COLO829 (cell line): ENCODE measurements at places on chromosomes 16 and 17.

DNA sequence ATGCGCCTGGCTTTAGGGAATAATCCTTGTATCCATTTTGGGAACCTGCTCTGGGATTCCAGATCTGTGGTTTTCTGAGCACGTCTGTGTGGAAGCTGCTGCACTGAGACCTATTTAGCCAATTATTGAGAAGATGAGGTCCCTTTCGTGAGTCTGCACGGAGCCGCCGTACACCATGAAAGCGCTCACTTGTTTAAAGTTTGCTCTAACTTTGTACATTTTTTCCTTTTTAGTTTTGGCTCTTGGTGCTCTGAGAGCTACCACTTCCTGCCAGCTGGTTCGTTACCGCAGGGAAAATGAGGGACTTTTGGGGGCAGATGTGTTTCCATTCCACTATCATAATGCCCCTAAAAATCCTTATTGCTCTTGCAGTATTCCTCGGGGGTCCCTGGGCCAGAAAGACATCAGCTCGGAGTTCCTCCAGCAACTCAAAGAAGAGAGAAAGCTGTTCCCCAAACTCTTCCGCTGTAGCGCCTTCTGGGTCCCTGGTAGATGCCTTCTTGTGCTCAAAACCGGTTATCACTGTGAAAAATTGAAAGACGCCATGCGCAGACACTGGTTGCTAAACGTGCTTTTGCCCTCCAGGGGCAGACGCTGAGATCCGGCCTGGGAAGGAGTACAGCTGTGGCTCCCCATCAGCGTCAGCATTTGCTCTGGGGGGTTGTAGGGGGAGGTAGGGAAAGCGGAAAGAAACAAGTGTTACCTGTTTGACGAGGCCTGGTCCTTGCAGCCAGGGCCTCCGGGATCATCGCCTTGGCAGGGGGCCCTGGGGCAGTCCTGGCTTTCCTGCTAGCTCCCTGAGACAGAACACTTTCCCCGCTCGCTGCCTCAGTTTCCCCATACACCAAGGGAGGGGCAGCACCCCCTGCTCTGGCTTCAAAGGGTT is 238.1 kb downstream of the MRTFB start:
- no peak for DNase-seq

GRCh38 chr16:27152121-27152520 is 51.2 kb upstream of the KDM8 start:
- no peak for DNase-seq

DNA sequence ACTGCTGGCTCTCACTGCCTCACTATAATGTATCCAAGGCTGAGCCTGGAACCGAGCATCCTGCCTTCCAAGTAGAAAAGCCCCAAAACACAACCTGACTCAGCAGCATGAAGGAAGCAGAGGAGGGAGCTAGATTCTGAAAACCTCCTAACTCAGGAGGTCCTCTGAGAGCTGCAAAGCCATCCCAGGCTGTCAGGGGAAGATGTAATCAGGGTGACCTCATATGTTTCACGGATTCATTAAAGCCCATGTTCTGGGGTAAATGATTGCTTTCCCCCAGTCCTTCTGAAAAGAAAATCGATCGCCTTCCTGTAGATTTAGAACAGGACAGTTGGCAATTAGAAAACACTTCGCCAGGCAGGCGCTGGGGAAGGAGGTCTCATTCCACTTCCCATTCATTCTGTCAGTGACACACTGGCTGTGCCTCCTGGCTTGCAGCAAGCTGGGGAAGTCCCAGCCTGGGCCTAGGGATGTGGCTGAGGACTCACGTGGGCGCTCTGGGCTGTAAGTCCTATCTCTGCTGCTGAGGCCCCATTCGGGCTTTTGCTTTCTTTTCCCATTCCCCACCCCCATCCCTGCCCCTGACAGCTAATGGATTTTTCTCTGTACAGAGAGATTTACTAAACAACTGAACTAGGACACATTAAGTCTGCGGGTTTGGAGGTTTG is 75.7 kb upstream of the TMEM132E start:
- no peak for DNase-seq

DNA sequence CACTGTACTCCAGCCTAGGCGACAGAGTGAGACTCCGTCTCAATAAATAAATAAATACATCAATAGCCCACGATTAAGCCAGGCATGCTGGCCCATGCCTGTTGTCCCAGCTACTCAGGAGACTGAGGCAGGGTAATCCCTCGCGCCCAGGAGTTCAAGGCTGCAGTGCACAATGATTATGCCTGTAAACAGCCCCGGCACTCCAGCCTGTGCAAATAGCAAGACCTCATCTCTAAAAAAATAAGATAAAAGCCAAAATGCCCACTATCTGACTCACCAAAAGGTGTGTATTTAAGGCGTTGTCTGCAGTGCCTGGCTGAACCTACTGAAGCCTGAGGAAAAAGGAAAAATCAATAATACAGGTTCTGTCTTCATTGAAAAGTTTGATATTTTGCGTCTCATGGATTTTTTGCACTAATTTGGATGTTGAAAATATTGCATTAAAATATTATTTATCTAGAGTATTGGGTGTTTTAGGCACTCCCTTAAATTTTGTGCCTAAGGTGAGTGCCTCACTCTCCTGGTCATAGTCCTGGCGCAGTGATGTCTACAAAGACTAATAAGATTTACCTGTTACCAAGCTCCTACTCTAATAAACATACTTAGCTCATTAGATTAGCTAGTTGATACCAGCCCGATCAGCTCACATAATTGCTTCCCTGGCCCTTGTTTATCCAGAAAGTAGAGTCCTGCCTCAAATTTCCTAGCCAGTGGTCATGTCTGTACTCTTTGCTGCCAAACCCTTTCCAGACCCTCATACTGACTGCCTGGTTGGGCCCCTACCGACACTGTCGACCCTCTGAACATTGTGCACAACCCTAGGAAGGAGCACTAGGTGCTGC is 24.7 kb upstream of the TOB1 start:
- no peak for DNase-seq

- DNase-seq, result no peak
Measured at GRCh38 chr16:72956124-72957064, 91.5 kb downstream of the ZFHX3 start.

- no peak for DNase-seq
Measured at GRCh38 chr17:58913971-58914769, 158.5 kb downstream of the PPM1E start.

GRCh38 chr17:17776889-17777288 is 59.9 kb downstream of the SREBF1 start:
- no peak for DNase-seq

- DNase-seq, result no peak
Measured at GRCh38 chr17:40432864-40433528, 10.3 kb upstream of the IGFBP4 start.

GRCh38 chr17:7407485-7408251 is at the start of gene NLGN2:
Gene NLGN2 (plus strand): TSS chr17:7407845. CDS start chr17:7408256, 411 bp downstream.
- no peak for DNase-seq

DNA sequence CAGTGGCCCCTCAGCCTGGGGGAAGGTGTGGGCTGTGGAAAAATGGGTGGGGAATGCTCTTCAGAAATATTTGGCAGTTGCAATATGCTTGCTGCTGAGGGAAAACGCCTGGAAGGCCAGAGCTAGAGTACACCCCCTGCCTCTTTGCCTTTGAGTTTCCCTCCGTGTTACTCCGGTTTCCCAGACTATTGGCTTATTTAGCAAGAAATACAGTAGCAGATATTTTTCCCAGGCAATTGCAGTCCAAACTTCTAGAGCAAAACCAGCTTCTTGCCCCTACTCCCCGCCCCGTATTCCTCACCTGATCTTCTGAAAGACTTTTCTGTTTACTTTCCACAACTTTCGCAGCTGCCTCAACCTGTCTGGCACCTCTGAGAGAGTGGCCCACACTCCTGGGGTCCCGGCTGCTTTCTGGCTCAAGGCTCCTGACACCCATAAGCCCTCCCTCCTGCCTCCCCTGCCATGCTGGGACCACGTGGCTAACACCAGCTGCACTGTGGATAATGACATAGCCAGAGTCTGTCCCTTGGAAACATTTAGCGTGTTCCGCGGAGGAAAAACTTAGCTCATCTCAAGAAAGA is 45.8 kb upstream of the HELZ start:
- DNase-seq, result no peak
